IMR-90 (cell line): ENCODE measurements at places on chromosomes 16 and 17. TPM values are rescaled to one million over a fixed set of nuclear protein-coding genes. Genes with fewer than 3 reads are reported as not detected.

The COL1A1 gene
- total RNA-seq: 1,825 and 2,180 TPM in 2 replicates

The CAMKK1 gene
- total RNA-seq: 4.1 and 4.2 TPM in 2 replicates

GRCh38 chr17:52233632-52234031 lies 75.1 kb upstream of the CA10 start:
- no peak for DNase-seq

GRCh38 chr16:72612256-72612655 lies 435.7 kb downstream of the ZFHX3 start:
- peak; percentile 21 for DNase-seq

- DNase-seq: no peak
These were observed 28.6 kb upstream of the BAHCC1 start for GRCh38 chr17:81366648-81367047.

GRCh38 chr17:73772107-73772705 lies 128.0 kb upstream of the SDK2 start:
- DNase-seq: no peak

The UBALD1 gene
- 1.3 and 1.9 TPM in 2 replicates for total RNA-seq

The CTF1 gene
- 0.18 and 0.56 TPM in 2 replicates for total RNA-seq

The ZFP90 gene
- total RNA-seq: 17.2 and 22.6 TPM in 2 replicates

The ABCA9 gene
- total RNA-seq: under 0.01 TPM in 1 of 2 replicates, not detected in the other

The CDRT4 gene
- total RNA-seq: 0.56 and 0.90 TPM in 2 replicates

DNA sequence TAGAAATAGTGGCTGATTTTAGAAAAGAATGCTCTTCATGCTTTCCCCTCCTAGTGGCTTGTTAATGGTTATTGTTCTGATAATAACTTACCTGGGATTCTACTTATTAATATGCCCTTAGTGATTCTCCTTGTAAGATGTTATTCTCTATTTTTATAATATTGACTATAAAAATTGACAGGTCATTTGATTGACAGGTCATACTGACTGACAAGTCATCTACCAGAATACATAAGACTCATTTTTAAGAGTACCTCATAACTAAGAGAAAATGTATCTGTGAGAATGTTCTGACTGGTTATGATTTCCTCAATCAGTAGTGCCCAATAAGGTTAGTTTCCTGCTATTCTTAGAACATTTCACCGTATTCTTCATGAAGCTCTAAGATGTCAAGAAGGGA lies 8.6 kb upstream of the COX10 start:
- DNase-seq: no peak

- DNase-seq: no peak
These were observed 21.1 kb downstream of the CPSF4L start for GRCh38 chr17:73240561-73240960.

The NOS2 gene
- under 0.01 TPM in 1 of 2 replicates, not detected in the other for total RNA-seq

GRCh38 chr17:2958706-2959222 lies 104.6 kb downstream of the OR1D5 start:
- no peak for DNase-seq

The SPIRE2 gene
- 0.56 and 0.72 TPM in 2 replicates for total RNA-seq

DNA sequence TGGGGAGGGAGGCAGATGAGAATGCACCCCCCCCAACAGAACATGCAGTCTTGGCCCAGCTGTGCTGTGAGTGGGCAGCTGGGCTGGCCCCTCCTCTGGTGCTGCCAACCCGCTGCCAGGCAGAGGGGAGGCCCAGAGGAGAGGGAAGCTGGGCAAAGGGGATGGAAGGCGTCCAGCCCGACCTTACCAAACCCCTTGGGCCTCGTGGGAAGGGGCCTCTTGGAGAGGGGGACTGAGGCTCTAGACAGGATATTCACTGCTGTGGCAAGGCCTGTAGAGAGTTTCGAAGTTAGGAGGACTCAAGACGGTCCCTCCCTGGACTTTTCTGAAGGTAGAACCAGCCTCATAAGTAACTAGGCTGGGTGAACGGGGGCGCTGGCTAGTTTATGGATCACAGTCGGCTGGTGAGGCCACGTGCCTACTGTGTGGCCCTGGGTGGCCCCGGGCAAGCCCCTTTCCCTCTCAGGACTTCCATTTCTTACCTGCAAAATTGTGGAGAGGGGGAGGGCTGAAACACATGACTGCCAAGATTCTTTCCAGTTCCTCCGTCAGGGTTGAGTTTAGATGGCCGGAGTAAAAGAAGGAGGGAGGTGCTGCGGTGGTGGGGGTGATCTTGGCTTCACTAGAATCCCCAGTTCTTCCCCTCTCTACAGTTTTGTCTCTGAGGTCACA lies 857 bp upstream of the STAT5A start:
- DNase-seq: no peak

GRCh38 chr17:28570716-28571360 lies 486 bp downstream of the PIGS start:
- no peak for DNase-seq

DNA sequence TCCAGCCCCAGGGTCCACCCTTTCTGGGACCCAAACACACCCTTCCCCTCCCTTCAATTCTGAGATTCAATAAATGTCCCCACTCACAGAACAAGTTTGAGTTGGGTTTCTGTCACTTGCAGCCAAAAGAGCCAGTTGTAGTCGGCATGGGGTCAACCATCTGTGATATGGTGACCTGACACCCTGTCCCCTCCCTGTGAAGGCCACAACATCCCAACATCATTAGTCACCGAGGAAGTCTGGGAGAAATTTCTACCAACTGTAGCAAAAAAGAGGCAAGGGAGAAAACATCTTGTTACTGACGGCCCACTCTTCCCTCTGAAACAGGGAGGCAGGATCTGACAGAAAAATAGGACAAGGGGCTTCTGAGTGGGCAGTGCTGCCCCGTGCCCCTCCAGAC lies 638 bp upstream of the LYZL6 start:
- DNase-seq: no peak

DNA sequence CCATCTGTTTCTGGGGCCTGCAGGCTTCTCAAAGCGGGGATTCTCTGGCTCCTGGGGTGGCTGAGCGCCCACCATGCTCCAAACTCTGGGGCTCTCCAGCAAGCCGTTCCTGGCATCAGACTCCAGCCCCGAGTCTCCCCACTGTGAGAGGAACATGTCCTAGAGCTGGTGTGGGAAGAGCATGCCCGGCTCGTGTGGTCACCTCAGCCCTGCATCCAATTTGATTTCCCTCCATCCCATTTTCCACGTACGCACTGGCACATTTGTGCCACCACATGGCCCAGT lies 23.2 kb upstream of the KCNJ12 start:
- no peak for DNase-seq

The MYO15A gene
- 0.18 and 0.56 TPM in 2 replicates for total RNA-seq

DNA sequence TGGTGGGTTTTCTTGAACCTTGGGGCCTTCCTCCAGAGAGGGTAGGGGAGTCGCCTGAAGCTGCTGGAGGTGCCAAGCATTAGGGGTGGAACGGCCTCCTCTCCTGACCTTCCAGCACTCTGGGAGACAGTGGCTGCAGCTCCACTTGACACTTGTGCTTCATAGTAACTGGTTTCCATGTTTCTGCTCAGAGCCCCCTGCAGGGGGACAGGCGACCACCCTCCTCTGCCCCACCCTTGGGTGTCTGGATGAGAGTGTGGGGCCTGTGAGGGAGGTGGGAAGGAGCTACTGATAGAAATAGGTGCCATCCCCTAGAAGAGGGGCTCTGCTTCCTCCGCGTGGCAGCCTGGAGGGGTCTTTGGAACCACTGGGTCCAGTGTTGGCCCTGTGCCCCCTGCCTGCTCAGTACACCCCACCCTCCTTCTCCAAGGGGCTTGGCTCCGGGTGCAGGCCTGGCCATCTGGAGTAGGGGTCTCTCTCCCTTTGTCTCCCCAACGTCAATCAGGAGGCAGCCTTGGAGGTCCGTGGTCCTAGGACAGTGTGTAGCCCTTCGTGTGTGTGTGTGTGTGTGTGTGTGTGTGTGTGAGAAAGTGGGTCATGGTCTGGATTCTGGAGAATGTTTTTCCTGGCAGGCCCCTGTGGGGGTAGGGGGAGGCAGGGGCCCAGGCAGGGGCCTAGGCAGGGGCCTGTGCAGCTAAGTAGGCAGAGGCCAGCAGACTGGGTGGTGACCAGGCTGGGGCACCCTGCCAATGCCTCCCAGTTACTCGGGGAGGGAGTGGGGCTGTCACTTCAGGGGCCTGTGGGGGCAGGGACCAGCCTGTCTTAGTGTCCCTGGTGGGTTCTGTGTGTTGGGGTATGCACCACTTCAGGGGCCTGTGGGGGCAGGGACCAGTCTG lies 4.9 kb downstream of the LASP1 start:
- DNase-seq: no peak

The GGT6 gene
- total RNA-seq: not detected in 2 replicates

GRCh38 chr17:14471052-14471451 lies 170.2 kb downstream of the HS3ST3B1 start:
- peak; percentile 94 for DNase-seq

The RNF222 gene
- total RNA-seq: not detected in 2 replicates

DNA sequence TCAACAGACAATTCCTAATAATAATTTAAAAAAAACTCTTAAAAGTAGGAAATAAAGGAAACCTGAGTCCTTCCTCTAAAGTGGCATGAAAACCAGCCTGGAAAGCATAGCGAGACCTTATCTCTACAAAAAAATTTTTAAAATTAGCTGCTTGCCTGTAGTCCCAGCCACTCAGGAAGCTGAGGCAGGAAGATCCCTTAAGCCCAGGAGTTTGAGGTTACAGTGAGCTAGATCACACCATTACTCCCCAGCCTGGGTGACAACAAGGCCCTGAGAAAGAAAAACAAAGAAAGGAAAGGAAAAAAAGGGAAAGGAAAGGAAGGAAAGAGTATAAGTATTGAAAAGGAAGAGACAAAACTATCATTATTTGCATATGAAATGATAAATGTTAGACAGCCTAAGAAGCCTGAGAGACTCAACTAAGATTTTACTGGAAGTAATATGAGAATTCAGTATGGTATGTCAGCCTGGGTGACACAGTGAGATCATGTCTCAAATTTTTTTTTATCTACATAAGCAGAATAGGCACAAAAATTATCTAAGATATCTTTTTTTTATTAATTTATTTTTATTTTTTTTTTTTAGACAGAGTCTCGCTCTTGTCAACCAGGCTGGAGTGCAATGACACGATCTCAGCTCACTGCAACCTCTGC lies 113.0 kb downstream of the GOSR1 start:
- DNase-seq: no peak

DNA sequence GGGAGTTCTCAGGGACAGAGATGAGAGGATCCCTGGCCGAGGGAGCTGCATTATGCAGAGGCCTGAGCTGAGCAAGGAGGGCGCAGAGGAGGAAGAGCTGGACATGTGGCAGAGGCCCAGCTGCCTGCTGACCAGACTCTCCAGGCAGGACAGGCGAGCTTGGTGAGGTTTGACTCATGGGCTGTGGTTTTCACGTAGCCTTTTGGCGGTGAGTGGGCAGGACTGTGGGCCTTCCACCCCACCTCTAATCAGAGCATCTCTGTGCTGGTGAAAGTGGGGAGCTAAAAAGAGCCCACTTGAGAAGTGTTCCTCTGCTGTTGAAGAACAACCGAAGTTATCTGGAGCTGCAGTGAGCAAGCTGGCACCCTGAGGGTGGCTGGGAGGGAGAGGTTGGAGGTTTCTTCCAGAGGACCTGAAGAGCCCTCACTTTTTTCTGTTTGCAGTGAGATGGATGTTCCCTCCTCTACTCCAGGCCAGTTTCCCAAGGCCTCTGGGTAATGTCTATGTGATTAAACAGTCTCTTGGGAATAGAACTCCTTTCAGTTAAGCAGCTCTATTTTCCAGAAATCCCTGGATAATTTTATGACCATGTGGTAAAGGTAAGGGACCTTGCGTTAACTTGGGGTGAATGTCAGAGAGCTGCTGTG lies 11.9 kb downstream of the EPN2 start:
- peak; percentile 94 for DNase-seq

The VAT1 gene
- 81.1 and 101 TPM in 2 replicates for total RNA-seq

The SDK2 gene
- total RNA-seq: under 0.01 TPM in 2 replicates

GRCh38 chr16:68994324-68994723 lies 111.1 kb upstream of the HAS3 start:
- DNase-seq: no peak

The KRTAP4-7 gene
- total RNA-seq: not detected in 2 replicates

The FOXC2 gene
- 0.90 and 1.1 TPM in 2 replicates for total RNA-seq

- no peak for DNase-seq
These were observed 426.6 kb downstream of the HAPSTR1 start for GRCh38 chr16:9518051-9518450.

- DNase-seq: no peak
These were observed 11.2 kb downstream of the SLC16A3 start for GRCh38 chr17:82239926-82240505.

The HEATR9 gene
- total RNA-seq: not detected in 2 replicates

GRCh38 chr17:48543107-48543853 lies 1.6 kb downstream of the HOXB2 start:
- DNase-seq: peak; percentile 67

DNA sequence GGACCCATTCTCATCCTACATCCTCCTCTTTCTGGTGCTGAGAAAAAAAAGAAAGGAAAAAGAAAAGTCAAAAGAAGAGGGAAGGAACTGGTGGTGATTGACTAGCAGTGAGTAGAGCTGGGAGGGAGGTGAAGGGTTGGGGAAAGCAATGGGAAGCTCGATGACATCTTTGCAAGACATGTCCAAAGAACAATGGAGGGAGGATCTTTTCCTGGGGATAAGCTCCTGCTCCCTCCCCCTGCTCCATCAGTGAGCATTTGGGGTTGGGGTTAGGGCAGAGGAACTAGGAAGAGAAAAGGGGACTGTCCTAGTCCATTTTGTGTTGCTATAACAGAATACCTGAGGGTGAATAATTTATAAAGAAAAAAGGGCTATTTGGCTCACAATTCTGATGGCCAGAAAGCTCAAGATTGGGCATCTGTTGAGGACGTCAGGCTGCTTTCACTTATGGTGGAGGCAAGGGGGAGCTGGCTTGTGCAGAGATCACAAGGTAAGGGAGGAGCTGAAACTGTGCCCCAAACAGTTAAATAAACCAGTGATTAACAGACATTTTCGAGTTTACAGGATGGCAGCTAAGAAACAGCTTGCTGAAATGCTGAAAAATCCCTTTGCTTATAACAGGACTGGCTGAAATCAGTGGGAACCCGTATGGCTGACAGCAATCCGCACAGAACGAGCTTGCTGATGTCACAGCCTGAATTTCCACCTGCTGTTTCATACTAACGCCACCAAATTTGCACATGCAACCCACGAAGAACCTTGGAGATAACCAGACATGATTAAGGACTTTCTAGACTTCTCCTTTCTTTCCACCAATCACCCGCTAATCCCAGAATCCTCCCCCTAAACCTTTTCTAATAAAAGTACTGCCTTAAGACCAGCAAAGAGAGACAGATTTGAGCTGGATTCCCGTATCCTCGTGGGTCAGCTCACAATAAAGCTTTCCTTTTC lies 1.6 kb upstream of the ODF4 start:
- DNase-seq: peak; percentile 24

DNA sequence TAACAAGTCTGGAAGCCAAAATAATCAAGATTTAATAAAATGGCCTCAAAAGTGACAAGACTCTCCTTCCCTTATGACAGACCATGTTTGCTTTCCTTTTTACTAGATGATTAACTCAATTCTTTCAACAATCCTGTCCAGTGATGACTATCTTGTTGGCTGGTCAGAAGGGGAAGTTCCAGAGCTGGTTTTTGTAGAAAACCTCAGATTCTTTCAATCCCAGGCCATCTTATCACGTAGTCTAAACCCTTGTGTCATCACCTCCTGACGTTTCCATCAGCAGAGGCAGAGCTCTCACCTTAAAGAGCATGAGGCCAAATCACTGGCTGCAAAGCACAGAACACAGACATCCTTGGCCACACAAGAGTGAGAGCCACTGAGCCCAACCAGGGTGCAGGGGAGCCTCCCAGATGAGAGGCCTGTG lies 125.3 kb downstream of the ANKRD11 start:
- peak; percentile 95 for DNase-seq

The SPATA22 gene
- total RNA-seq: 0.18 and 0.28 TPM in 2 replicates
